Stimulated activated naive B cell treated with anti-CD40 and anti-IgM and Interleukin-4, amounts not matched to agents 10 μg/mL and 1 μg/mL and 100 μg/mL, for 72 hours (primary cell): ENCODE measurements at places on chromosomes 5 and 9.
A peak's percentile ranks its signal among the peaks of the same experiment; 100 is the strongest.

GRCh38 chr5:348726-349125, 27.2 kb downstream of the AHRR start:
- H3K4me1 ChIP-seq = peaks cover 8% of the 10 kb centered on the region
- H3K4me3 ChIP-seq = no peak overlapping the region
- peaks cover 33% of the 10 kb centered on the region for H3K27me3 ChIP-seq
- no peak overlapping the region for H3K27ac ChIP-seq
- no peak for DNase-seq

DNA sequence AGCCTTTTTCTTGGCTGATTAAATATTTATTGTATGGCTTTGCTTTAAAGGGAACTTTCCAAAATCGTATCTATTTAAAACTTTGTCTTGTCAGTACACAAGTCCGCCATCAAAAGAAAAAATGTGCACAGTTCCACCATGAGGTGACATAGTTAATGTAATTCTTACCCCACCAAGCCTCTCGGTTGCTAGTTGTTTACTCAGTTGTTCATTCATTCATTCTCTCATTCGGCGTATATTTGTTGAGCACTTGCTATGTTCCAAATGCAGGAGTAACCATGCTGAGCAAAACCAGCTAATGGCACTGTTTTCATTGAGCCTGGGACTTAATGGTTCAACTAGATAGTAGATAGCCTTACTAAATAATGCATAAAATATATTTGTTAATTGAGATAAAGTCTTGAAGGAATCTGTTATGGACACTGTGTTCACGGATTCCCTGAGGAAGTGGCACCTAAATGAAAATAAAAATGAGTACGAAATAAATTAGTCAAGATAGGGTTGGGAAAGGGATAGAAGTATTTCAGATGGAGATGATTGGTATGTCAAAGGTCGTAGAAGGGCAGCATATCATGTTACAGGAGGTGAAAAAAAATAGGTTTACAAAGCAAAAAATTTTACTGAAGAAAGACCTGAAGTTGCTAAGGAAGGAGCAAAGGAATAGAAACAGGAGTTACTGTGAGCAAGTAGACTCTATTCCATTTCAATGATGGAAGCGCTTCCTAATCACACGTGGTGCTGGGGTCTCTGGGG, 1.5 kb downstream of the DCAF10 start:
- no peaks in the 10 kb centered on the region for H3K27me3 ChIP-seq
- H3K4me1 ChIP-seq = peaks cover 18% of the 10 kb centered on the region
- DNase-seq = no peak
- H3K27ac ChIP-seq = no peak overlapping the region
- peaks cover 3% of the 10 kb centered on the region for H3K36me3 ChIP-seq
- peak overlapping the region; percentile 94 for H3K4me3 ChIP-seq

- peaks cover 12% of the 10 kb centered on the region for H3K27me3 ChIP-seq
- H3K27ac ChIP-seq = no peak overlapping the region
- no peak for DNase-seq
- peaks cover 6% of the 10 kb centered on the region for H3K4me1 ChIP-seq
Observed at GRCh38 chr5:56102889-56103288, 108.1 kb upstream of the IL6ST start.

GRCh38 chr5:39800042-39800601, 375.3 kb upstream of the DAB2 start:
- no peak for DNase-seq
- H3K36me3 ChIP-seq = no peaks in the 10 kb centered on the region
- no peak overlapping the region for H3K4me3 ChIP-seq
- no peaks in the 10 kb centered on the region for H3K4me1 ChIP-seq
- no peaks in the 10 kb centered on the region for H3K27me3 ChIP-seq

GRCh38 chr5:142871363-142872193, 101.4 kb downstream of the ARHGAP26 start:
- H3K27ac ChIP-seq = no peak overlapping the region
- H3K27me3 ChIP-seq = no peaks in the 10 kb centered on the region
- peaks cover 18% of the 10 kb centered on the region for H3K4me1 ChIP-seq
- H3K4me3 ChIP-seq = no peak overlapping the region

GRCh38 chr9:100674419-100675122, 96.7 kb downstream of the CAVIN4 start:
- no peak for DNase-seq
- peaks cover 14% of the 10 kb centered on the region for H3K27me3 ChIP-seq
- H3K27ac ChIP-seq = no peak overlapping the region
- H3K4me3 ChIP-seq = no peak overlapping the region

GRCh38 chr5:175471628-175472027, 6.7 kb upstream of the SFXN1 start:
- H3K36me3 ChIP-seq = no peaks in the 10 kb centered on the region
- peaks cover 62% of the 10 kb centered on the region for H3K27me3 ChIP-seq
- no peak overlapping the region for H3K4me3 ChIP-seq
- DNase-seq = no peak
- H3K27ac ChIP-seq = no peak overlapping the region

- H3K27ac ChIP-seq = no peak overlapping the region
- peak overlapping the region; percentile 71 for H3K4me3 ChIP-seq
- no peaks in the 10 kb centered on the region for H3K36me3 ChIP-seq
- peaks cover 67% of the 10 kb centered on the region for H3K27me3 ChIP-seq
- DNase-seq = peak; percentile 3
- peaks cover 17% of the 10 kb centered on the region for H3K4me1 ChIP-seq
Observed at GRCh38 chr9:98944057-98944733, 488 bp downstream of the COL15A1 start.

- H3K4me1 ChIP-seq = no peaks in the 10 kb centered on the region
- H3K27me3 ChIP-seq = no peaks in the 10 kb centered on the region
- no peak overlapping the region for H3K27ac ChIP-seq
- H3K36me3 ChIP-seq = no peaks in the 10 kb centered on the region
- no peak for DNase-seq
Observed at GRCh38 chr9:101139082-101139481, 110.6 kb downstream of the PLPPR1 start.

DNA sequence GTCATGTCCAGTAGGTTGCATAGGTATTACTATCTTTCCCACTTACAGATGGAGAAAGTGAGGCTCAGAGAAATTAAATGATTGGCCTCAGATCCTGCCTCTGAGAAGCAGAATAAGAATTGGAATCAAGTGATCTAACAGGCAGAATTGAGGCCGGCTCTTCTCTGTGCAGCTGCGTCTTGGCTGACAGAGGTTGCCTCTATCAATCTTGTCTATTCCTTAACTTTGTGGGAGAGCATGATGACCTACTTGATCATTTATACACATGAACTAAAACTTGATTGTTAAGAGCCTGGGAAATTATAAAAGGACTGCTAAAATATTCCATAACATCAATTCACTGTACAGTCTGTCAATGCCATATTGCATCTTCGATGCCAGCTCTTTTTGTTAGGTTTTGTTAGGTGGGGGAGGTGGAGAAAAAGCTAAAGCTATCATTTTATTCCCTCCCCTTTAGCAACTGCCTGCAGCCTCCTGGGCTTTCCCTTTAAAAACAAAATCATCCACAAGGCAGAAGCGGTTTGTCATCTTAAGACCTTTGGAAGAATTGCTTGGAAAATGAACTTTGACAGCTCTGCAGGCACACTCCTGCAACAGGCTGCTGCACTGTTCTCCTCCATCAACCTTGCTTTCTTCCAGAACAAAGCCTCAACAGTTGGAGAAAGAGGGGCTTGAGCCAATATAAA, 247.4 kb downstream of the SMARCA2 start:
- H3K4me3 ChIP-seq = no peak overlapping the region
- no peaks in the 10 kb centered on the region for H3K36me3 ChIP-seq
- peaks cover 20% of the 10 kb centered on the region for H3K4me1 ChIP-seq
- no peaks in the 10 kb centered on the region for H3K27me3 ChIP-seq
- H3K27ac ChIP-seq = no peak overlapping the region
- DNase-seq = no peak

DNA sequence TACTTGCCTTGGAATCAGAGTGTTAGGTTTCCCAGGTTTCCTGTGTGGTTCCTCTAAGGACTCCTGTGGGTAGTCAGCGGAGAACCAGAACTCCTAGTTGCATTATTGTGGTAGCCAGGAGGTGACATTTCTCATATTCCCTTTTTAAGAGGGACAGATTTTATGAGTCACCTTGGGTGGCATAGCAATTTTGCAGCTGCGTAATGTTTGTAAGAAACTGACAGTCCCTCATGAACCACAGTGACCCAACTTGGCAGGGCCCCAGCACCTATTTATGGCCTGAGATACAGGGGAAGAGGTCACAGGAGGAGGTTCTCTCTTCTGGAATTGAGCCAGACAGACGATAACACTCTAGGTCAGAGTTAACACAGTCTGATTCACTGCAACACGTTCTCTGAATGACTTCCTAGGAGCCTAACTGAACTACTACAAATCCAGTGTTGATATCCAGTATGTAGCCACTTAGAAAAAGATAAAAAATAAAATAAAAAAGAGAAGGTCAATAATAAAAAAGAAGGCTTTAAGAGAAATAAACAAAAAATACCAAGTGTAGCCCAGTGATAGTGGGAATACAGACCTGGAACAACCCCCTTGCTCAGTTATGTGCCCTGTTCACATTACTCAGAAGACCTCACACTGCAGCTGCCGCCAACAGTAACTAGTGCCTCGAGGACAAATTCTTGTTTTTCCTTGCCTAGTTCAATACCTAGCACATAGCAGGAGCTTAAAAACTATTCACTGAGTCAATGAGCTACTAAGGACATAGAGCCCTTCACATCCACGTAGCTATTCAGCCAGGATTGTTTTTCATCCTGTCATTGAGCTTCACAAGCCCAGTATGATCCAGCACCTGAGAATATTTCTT, 50.7 kb upstream of the VLDLR start:
- H3K27me3 ChIP-seq = peaks cover 19% of the 10 kb centered on the region
- H3K27ac ChIP-seq = no peak overlapping the region
- no peak overlapping the region for H3K4me3 ChIP-seq
- H3K36me3 ChIP-seq = no peaks in the 10 kb centered on the region
- no peaks in the 10 kb centered on the region for H3K4me1 ChIP-seq

DNA sequence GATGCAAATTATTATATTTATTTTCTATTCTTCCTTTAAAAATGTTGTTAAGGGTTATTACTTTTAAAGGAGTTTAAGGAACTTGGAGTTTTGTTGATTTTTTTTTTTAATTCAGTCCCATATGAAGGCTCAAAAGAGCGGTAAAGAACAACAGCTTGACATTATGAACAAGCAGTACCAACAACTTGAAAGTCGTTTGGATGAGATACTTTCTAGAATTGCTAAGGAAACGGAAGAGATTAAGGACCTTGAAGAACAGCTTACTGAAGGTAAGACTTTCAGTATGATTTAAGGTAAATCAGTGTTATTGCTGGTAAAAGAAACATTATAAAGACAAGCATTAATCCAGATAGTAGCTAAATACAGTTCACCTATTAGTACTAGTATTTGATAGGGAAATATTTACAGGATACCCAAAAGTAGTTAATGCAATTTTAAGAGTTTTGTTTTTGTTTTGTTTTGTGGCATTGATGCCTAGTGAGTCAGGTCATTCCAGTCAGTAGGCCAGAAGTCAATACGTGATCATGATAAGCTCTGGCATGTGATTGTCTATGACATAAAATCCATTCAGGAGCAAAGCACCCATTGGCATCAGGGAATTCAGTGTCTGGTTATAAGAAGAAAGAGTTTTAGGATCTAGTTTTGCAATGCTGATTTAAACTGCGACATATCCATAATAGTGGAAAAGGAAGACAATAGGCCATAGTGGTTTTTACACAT, 49.2 kb downstream of the CNTRL start:
- peaks cover 36% of the 10 kb centered on the region for H3K36me3 ChIP-seq
- H3K27ac ChIP-seq = no peak overlapping the region
- H3K4me3 ChIP-seq = no peak overlapping the region
- peaks cover 22% of the 10 kb centered on the region for H3K4me1 ChIP-seq

- H3K4me3 ChIP-seq = peak overlapping the region; percentile 89
- H3K4me1 ChIP-seq = peaks cover 8% of the 10 kb centered on the region
- DNase-seq = no peak
- H3K27ac ChIP-seq = peak overlapping the region; percentile 88
Observed at GRCh38 chr5:163437011-163437308, 435 bp upstream of the CCNG1 start.

GRCh38 chr5:71586052-71586940, 844 bp upstream of the MCCC2 start:
- H3K36me3 ChIP-seq = peaks cover 11% of the 10 kb centered on the region
- H3K27ac ChIP-seq = peak overlapping the region; percentile 99
- peak; percentile 15 for DNase-seq
- no peaks in the 10 kb centered on the region for H3K27me3 ChIP-seq
- peak overlapping the region; percentile 97 for H3K4me3 ChIP-seq
- H3K4me1 ChIP-seq = peaks cover 34% of the 10 kb centered on the region

DNA sequence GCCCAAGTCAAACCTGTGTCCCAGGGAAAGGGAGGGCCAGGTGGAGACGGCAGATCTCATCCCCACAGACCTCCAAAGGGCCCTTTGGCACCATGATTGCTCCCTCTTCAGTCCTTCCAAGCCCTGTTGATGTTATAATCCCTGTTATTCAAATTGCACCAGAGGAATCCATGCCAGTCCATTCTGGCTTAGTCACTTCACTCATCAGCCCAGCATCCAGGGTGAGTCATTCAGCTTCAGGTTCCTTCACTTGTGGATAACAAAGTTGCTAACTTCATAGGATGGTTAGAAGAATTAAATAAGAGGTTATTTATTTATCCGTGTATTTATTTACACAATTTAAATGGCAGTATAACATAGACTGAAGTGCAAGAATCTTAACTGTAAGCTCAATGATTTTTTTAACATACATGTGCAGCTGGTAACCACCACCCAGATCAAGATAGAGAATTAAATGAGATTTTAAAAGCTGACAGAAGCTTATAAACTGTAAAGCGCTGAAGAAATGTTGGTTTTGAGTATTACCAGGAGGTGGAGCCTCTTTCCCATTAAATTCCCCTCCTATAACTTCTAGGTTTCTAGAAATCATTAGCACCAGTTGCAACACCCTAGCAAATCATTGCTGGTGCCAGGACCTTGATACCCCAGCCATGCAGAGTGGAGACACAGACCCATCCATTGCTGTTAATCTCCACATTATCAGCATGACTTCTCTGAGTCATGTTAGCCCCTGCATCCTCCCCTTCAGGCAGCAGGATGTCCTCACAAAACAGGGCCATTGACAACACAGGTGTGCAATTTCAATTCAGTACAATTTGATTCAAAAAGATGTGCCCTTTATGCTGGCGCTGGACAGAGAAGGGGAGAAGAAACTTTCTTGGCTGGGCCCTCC, 77.4 kb downstream of the SEC61B start:
- H3K27me3 ChIP-seq = no peaks in the 10 kb centered on the region
- H3K27ac ChIP-seq = peak overlapping the region; percentile 66
- H3K4me3 ChIP-seq = no peak overlapping the region
- peaks cover 80% of the 10 kb centered on the region for H3K4me1 ChIP-seq
- no peak for DNase-seq
- peaks cover 2% of the 10 kb centered on the region for H3K36me3 ChIP-seq

DNA sequence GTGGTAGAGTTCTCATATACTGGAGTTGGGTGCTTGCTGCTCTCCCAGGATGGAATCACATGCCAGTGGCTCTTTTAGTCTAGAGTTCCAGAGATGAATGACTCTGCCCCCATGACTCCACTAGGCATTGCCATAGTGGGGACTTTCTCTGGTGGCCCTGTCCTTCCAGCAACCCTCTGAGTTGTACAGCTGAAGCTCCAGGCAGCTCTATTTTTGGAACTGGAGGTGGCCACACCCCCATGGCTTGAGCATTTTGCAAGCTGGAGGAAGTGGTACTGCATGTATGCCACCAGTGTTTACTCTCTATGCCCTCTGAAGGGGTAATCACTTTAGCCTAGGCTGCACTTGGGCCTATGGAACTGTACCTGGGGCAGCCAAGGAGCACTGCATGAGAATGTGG, 112.6 kb downstream of the RANBP17 start:
- DNase-seq = no peak
- no peaks in the 10 kb centered on the region for H3K27me3 ChIP-seq
- no peak overlapping the region for H3K4me3 ChIP-seq
- no peaks in the 10 kb centered on the region for H3K36me3 ChIP-seq
